Muscle of arm (tissue), 14 donors: ENCODE measurements at places on chromosomes 16 and 17. TPM values are rescaled to one million over a fixed set of nuclear protein-coding genes. Genes with fewer than 3 reads are reported as not detected.
A peak's percentile ranks its signal among the peaks of the same experiment; 100 is the strongest.

The DNAI2 gene
- polyA plus RNA-seq = not detected

The EVI2A gene
- 1.7 TPM for polyA plus RNA-seq

The LUC7L gene
- 52.5 TPM for polyA plus RNA-seq

- DNase-seq = no peak
Observed at GRCh38 chr16:19170043-19170655, 2.1 kb downstream of the SYT17 start.

DNA sequence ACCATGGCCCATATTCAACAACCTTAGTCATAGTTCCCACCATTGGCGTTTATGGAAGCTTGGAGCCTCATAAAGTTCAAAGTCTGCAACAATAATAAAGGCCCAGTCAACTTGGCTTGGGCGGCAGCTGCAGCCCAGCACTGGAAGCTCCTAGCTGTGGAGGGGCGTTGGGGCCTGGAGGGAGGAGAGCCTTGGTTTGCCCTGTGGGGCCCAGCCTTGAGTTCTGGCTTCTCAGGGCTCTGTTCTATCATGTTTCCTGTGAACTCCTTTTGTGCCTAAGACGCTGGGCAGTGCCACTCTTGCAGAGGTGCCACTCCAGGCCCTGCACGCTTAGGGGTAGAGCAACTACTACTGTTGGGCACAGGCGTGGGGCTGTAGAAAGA is 927 bp upstream of the ENGASE start:
- no peak for DNase-seq

- no peak for DNase-seq
Observed at GRCh38 chr17:48455791-48456190, 25.8 kb upstream of the SKAP1 start.

- DNase-seq = peak; percentile 17
Observed at GRCh38 chr16:13866073-13866472, 53.9 kb upstream of the ERCC4 start.

- DNase-seq = no peak
Observed at GRCh38 chr17:42886283-42887176, 14.1 kb upstream of the G6PC1 start.
